ENCODE measurements at places on chromosomes 5 and 9. TPM values are rescaled to one million over a fixed set of nuclear protein-coding genes. Genes with fewer than 3 reads are reported as not detected.

- DNase-seq: no peak
These were observed 535.2 kb downstream of the IRX1 start for GRCh38 chr5:4130819-4131218.

GRCh38 chr5:149636191-149636860, 55.0 kb downstream of the ARHGEF37 start:
- DNase-seq: no peak

GRCh38 chr5:115209279-115209678, 39.6 kb upstream of the TRIM36 start:
- DNase-seq: no peak

- no peak for DNase-seq
These were observed 1963.3 kb upstream of the CDH9 start for GRCh38 chr5:29001666-29002065.

DNA sequence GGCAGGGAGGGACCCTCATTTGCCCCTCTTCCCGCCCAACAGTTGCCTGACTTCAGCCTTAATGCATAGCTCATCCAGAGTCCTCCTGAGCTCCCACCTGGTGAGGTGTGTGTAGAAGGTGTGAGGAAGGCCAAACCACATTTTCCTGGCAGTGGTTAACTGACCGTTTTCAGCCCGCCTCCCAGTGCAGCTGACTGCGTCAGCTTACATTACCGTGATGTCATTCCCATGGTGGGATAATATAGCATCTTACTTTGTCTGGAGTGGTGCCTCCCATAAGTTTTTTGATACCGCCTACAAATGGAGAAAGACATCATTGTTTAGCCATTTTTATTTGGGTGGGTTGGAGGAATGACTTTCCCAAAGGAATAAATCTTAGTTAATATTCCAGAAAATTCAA, 151.9 kb downstream of the C9orf152 start:
- DNase-seq: no peak

DNA sequence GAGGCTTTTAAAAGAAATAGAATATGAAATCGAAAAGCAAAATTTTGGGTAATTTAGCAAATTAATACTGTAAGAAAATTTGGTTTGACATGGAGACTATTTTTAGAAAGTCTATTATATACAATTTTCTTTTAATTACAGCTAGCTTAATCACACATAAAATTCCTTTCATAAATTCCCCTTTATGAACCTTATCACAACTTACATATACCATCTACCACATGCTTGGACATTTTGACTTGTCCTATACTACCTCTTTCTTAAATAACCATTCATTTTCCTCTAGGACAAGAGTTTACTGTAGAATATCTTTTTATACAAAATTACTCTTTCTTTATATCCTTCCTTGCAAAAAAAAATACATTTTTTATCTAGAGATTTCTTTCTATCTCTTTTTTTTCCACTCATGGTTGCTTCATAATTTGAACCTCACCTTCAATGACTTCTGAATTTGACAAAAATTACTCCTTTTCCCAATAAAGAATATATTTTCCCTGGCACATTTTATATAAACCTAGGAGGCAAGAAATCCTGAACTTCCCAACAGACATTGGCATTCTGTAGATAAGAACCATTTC, 34.0 kb upstream of the SYK start:
- peak; percentile 1 for DNase-seq

GRCh38 chr5:38639377-38640358, 83.2 kb upstream of the LIFR start:
- DNase-seq: no peak

GRCh38 chr9:94643176-94643575, 3.9 kb upstream of the FBP1 start:
- DNase-seq: no peak

GRCh38 chr5:170612256-170612678, 108.4 kb downstream of the KCNIP1 start:
- no peak for DNase-seq

DNA sequence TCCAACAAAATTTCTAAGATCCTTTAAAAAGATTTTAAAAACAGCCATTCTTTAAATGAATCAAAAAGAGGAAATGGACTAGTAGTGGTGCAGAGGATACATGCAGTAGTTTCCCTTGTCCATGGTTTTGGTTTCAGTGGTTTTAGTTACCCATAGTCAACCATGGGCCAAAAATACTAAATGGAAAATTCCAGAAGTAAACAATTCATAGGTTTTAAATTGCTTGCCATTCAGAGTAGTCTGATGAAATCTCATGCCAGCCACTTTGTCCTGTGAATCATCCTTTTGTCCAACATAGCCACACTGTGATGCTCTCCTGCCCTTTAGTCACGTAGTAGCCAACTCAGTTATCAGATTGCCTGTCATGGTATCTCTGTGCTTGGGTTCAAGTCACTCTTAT, 286.1 kb downstream of the ANXA1 start:
- DNase-seq: peak; percentile 48

DNA sequence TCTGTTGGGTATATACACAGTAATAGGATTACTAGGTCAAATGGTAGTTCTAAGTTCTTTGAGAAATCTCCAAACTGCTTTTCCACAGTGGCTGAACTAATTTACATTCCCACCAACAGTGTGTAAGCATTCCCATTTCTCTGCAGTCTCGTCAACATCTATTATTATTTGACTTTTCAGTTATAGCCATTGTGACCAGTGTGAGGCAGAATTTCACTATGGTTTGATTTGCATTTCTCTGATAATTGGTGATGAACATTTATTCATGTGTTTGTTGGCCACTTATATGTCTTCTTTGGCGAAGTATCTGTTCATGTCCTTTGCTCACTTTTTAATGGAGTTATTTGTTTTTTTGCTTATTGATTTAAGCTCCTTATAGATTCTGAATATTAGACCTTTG, 596.2 kb upstream of the DAB2 start:
- no peak for DNase-seq

- DNase-seq: no peak
These were observed 318.6 kb downstream of the CDH9 start for GRCh38 chr5:26719803-26720202.

- peak; percentile 6 for DNase-seq
These were observed 108.4 kb downstream of the PSD2 start for GRCh38 chr5:139903795-139904565.

DNA sequence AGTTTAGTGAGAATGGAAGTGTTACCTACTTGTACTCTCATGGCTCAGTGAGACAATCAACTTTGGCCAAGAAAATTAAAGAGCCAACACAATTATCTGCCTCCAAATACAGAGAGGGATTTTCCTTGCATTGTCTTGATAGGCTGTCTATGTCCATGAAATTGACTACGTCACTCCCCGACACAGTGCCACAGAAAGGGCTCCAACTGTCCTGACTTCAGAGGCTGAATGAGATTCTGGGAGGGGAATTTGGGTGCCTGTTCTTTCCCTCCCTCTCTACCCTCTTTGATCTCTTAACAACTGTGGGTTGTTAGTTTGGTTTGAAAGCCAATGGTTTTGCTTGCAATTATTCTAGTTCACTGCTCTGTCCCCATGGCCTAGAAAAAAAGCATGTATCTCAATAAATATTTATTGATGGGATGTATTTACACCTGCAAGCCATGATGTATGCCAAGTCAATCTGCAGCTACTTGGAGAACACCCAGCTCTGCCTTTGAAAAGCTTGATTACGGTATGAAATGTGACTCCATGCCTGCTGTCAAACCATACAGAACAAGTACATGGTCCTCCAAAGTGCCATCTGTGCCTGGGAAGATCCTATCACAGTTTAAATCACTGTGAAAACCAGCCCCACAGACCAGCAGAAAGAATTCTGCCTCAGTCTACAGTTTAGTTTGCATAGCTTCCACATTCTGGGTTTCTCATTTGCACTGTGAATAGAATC, 37.3 kb downstream of the CAPSL start:
- DNase-seq: no peak

- DNase-seq: no peak
These were observed 32.5 kb downstream of the PTGES start for GRCh38 chr9:129720181-129720864.

DNA sequence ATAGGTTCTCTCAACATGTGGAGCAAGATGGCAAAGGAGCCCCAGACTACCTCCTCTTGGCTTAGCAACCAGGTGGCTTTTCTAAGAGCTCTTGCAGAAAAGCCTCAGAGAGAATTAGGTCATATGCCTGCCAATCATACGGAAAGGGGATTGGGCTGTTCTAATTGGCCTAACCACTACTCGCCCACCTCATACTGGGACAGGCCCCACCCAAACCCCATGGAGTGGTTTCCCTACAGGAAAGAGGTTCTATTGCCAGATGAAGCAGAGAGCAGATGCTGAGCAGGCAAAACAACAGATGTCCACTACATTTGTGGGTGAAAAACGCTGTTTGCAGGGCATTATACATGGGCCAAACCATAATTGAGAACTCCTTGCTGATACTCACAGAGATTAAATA, 29.0 kb downstream of the ABLIM3 start:
- peak; percentile 83 for DNase-seq

GRCh38 chr5:76458486-76458830, 55.4 kb downstream of the IQGAP2 start:
- no peak for DNase-seq

DNA sequence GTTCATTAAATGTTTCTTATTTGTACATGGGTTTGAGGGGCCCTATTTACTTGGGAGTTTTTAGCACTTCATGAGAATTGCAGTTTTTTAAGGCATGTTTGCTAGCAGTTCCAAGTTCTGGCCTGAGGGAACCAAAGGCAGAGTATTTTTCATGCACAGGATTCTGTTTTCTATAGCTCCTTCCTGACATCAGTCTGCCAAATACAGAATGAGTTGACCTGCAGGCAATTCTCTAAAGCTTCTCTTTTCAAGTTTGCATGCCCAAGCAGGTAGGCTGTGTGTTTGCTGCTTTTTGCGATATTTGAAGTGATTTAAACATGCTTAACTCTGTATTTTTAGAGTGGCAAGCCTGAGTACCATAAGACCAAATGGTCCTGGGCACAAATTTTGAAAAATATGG, 75.8 kb downstream of the AOPEP start:
- no peak for DNase-seq

DNA sequence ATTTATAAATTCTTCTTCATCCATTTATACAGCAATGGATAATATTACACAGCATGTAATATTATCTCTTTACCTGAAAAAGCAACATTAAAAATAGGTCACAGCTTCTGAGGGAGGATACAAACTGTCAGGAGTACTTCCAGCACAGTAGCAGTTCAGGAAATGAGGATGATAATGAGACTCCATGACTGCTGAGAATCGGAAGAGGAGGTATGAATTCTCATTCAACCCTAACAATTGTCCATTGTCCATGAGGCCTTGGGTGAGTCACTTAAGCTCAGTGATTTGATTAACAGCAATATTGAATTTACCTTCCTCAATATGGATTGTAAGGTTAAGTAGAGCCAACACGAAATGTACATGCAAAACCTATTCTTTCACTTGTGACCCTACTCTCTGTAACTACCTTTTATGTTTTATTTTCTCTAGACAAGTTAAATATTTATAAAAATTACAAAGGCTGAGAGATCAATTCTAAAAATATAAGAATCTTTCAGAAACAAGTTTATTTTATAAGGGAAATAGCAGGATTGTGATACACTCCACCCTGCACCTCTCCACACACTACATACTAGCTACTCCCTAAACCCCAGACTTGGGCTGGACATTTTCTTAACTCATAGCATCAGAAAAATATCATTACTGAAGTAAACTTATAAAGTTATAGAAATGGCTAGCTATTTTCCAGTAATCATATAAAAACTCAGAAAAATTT, 159.1 kb upstream of the ACOT12 start:
- peak; percentile 1 for DNase-seq

GRCh38 chr5:83026930-83027687, 50.1 kb downstream of the TMEM167A start:
- DNase-seq: no peak

DNA sequence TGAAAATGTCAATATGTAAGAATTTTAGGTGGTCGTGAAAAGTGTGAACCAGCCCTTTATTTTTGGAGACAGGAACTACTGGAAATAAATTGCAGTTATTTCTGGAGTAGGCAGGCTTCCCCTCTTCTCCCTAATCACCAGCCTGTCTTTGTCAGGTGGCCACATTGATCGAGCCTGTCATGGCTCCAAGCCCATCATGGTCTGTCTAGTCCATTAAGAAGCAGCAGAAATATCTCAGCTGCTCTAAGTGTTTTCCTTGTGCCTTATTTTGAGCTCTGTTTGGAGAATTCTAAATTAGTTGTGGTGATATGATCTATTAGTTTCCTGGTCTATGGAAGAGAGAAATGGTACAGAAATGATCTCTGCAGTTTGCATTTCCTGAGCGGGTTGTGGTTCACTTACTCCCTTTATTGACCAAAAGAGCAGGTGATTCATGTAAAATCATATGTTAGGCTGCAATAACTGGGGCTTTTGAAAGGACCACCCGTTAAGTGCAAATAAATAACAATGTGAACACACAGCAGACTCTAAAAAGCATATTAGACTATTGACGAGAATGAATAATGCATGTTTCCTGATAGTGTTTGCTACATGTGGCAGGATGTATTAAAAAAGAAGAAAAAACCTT, 42.3 kb downstream of the BASP1 start:
- no peak for DNase-seq

GRCh38 chr5:58818465-58818864, 235.6 kb downstream of the RAB3C start:
- no peak for DNase-seq

DNA sequence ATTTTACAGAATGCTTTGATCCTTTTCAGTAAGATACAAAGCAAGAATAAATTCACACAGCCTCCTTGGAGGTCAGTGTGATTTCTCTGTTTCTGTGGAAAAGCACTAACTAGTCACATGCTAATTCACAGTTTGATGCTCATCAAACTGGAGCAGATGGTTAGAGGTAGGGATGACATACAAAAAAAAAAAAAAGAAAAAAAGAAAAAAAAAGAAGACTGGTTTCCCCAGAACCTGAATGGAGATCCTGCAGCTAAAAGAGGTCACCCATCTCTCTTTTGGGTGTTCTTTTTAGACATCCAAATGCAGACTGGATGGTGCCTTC, 123.7 kb upstream of the ANKRD55 start:
- DNase-seq: no peak

DNA sequence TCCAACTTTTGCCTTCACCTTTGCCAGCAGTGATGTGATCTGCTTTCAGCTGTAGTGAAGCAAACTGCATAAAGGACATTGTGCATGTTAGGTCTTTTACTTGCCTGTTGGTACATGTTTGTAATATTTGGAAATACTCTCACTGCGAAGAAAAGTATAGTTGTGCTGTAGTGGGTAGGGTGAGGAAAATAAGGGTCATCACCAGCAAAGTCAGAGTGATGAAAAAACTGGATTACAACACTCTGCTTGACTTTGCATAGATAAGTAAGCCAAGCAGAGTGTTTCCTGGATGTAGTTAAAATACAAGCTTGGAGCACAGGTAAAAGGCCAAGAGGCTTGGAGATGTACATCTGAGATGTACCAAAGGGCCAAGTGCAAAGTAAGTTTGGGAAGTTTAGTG, 16.7 kb downstream of the TGFBR1 start:
- DNase-seq: no peak

Gene PCDHB14
- total RNA-seq: 0.88 TPM

Gene SLC4A9
- total RNA-seq: not detected

Gene GOLM1
- total RNA-seq: 29.9 TPM

Gene SLC36A3
- total RNA-seq: not detected

Gene NACC2
- 4.5 TPM for total RNA-seq

Gene ANKDD1B
- total RNA-seq: not detected

Gene IL5
- total RNA-seq: not detected

Gene RXFP3
- total RNA-seq: not detected

Gene CCDC192
- total RNA-seq: not detected

Gene DCAF12
- total RNA-seq: 21.5 TPM

Gene FUT7
- total RNA-seq: not detected

Data from RPMI7951 (cell line).